ENCODE measurements at places on chromosomes 13 and 19.
A peak's percentile ranks its signal among the peaks of the same experiment; 100 is the strongest.

- DNase-seq, result peak; percentile 86
Observed at GRCh38 chr13:109790086-109790485, 3.7 kb upstream of the IRS2 start.

GRCh38 chr13:69168436-69168835, 939.2 kb upstream of the ATXN8OS start:
- no peak for DNase-seq

- DNase-seq, result no peak
Observed at GRCh38 chr13:39528661-39528980, 74.4 kb downstream of the LHFPL6 start.

GRCh38 chr13:49669735-49670309, 21.5 kb downstream of the EBPL start:
- no peak for DNase-seq

- peak; percentile 51 for DNase-seq
Observed at GRCh38 chr19:8001995-8002849, 3.2 kb downstream of the ELAVL1 start.

GRCh38 chr19:32881766-32882165, 12.2 kb upstream of the SLC7A9 start:
- DNase-seq, result no peak

DNA sequence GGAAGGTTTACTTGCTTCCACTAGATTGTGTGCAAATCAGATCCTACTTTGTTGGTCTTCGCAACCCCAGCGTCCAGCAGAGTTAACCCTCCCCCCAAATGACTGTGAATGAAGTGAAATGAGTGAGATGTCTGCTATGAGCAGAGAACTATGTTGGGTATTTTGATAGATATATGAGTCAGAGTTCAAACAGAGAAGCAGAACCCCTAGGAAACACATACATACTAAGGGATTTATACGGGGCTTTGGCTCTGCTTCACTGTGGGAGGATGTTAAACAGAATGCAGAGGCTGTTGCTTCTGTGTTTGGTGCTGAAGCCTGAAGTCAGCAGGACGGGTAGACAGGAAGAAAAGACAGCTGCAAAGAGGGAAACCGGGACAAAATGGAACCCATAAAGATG, 197.0 kb downstream of the MZT1 start:
- DNase-seq, result no peak

GRCh38 chr13:32134241-32135055, 102.9 kb downstream of the FRY start:
- DNase-seq, result no peak

DNA sequence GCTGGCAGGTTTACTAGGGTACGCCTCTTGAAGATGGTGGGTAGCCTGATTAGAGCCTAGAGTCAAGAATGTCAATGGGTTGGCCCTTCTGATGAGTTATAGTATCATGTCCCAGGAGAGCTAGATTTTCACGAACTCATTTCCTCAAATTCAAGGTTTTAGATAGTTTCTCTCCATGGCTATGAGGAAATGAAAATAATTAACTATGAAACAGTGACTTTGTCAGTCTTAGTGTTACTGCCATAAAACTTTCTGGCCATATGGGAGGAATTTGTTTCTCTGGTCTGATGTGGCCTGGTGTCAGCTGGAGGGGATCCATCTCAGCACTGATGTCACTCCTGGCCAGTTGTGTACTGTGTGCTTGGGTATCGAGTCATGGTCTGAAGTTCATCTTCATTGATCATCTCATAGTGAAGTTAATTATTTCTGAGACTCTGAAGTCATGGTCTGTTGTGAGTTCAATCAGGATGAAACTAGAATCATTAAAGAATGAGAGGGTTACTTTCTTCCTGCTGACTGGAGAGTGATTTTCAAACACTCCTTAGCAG, 49.4 kb upstream of the TNFSF11 start:
- no peak for DNase-seq

GRCh38 chr13:112111239-112111857, 44.4 kb downstream of the SOX1 start:
- DNase-seq, result no peak

- no peak for DNase-seq
Observed at GRCh38 chr19:9295411-9295849, 14.2 kb downstream of the ZNF699 start.

DNA sequence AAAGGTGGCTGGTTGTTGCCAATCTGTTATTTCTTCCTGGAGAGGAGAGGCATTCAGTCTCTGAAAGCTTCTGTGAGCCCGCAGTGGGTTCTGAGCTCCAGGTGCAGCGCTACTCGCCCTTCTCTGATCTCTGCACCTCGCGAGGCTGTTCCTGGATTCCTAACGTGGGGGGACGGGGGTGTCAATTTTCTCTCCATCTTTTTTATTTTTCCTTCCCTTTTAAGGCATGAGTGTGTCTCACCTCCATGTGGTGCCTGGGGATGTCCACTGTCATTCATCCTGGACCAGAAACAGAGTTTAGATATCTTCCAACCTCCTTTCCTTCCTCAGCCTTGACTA, 626 bp downstream of the ZNF233 start:
- DNase-seq, result no peak

GRCh38 chr13:95362666-95363065, 61.4 kb upstream of the ABCC4 start:
- DNase-seq, result no peak

DNA sequence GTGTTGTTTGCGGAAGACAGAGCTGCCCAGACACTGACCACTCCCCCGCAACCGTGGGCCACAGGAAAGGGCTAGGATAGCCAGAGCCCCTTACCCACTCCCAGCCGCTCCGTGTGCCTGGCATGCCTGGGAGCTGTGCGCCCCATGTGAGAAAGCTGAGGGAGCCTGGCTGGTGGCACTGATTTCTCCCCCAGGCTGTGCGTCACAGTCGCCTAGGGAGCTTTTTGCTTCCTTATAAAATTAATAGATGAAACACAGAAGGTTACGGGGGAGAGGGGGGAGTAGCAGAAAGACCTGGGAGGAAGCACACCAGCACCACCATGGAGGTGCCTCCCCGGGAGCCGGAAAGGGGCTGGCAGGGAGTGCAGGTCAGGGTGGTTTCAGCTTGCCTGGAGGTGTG, 24.7 kb downstream of the DPF1 start:
- no peak for DNase-seq
